ENCODE measurements at places on chromosomes 12 and 14. TPM values are rescaled to one million over a fixed set of nuclear protein-coding genes. Genes with fewer than 3 reads are reported as not detected.

Gene PTPN6
- 12.8 TPM for total RNA-seq

Gene LBHD2
- total RNA-seq = 0.50 TPM

Gene SLC7A7
- total RNA-seq = 16.5 TPM

Gene KRR1
- total RNA-seq = 108 TPM

Gene PPM1H
- 6.0 TPM for total RNA-seq

Gene HSPA2
- 40.5 TPM for total RNA-seq

Gene FITM1
- total RNA-seq = not detected

Gene RNASE3
- not detected for total RNA-seq

Gene CFAP54
- 1.6 TPM for total RNA-seq

Gene SMCO2
- 0.36 TPM for total RNA-seq

Gene CIROP
- total RNA-seq = not detected

Gene IFI27
- total RNA-seq = 0.91 TPM

Gene DACT1
- 0.42 TPM for total RNA-seq

Gene FANCM
- total RNA-seq = 4.8 TPM

Gene OTX2
- total RNA-seq = not detected

Gene LRRC23
- 21.7 TPM for total RNA-seq

Gene SLC7A8
- total RNA-seq = 0.73 TPM

Gene SIX6
- not detected for total RNA-seq
